Activated CD8-positive, alpha-beta T cell treated with anti-CD3 and anti-CD28 coated beads for 36 hours (primary cell): ENCODE measurements at places on chromosomes 4 and X.

DNA sequence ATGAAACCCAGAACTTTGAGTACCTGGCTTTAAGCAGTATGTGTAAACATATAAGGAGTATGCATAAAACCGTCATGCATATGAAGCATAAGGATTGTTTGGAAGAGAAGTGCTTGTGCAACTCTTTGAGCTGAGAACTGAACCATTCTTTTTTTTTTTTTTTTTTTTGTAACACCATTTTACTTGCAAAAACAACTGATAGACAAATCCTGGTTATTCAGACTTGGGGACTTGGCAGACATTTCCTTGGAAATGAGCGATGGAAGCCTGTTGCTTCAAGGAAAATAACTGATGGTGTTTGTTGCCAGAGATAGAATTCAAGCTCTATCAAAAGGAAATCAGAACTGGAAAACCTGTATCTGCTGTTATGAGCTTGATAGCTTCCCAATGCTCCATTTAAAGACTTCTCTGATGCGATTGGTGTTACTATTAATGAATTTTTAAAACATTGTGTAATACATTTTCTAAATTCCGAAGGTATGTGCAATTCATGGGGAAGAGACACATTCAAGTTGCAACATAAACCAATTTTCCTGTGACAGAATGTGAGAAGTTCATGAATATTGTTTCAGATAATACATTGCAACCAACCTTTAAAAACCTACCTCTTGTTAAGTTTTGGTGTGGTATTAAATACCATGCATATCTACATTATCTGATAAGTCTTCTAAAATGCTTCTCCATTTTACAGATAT lies 47.0 kb upstream of the FAT1 start:
- no peak for DNase-seq

DNA sequence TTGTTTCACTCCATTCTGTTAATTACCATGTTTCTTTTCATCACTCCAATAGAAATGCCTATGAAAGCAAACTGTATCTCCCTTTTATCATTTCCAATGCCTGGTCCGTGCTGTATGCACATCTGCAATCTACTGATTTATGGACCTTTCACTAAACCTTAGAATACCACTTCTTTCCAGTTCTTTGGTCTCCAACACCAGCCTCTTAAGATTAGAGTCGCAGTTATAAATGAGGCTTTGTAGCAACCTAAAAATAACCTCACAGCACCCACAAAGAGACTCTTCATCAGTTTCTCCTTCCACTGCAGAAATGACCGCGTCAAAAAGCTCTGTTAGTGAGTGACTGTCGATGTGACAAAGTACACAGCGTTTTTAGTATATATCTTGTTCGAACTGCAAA lies 282.6 kb downstream of the ADGRA3 start:
- DNase-seq = no peak

DNA sequence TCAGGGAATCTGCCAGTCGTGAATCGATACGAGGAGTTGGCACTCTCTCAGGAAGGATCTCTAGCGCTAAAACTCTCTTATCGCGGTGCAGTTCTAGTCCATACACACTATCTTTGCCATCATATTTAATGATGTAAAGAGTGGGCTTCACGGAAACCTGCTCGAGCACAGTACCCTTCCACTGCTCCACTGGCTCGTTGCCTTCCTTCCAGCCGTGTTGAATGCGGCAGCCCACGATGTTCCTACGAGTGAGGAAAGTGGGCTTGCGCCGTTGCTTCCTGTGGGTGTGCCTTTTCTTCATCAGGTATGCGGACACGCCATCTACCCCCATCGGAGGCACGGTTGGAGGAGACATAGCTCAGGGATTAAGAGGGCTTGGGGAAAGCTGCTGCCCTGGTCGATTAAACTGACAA lies 661 bp downstream of the SPIN4 start:
- DNase-seq = peak; percentile 35

DNA sequence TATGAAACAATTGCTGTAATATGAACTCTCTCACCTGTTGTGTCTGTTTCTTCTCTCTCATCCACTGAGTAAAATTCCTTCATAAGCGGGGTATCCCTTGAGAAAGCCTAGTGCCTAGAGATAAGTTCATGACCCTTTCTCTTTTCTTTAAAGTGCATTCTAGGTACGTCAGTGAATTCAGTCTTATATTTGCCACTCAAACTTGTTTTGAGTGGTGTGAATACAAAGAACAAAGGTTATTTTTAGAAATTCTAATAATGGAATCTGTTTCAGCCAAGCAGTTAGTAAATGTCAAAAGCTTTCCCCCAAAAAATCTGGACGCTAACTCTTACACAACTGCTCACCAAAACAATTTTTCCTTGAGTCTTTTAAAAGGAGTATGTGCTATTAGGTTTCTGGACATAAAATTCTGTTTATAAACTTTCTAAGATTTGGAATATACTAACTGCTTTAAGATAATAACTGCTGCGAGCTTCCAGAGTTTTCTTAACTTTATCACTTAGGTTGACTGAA lies 112.0 kb downstream of the VEGFC start:
- DNase-seq = no peak
